Fibroblast of skin of right quadriceps (primary cell): ENCODE measurements at places on chromosomes 6 and 20.
A peak's percentile ranks its signal among the peaks of the same experiment; 100 is the strongest.

DNA sequence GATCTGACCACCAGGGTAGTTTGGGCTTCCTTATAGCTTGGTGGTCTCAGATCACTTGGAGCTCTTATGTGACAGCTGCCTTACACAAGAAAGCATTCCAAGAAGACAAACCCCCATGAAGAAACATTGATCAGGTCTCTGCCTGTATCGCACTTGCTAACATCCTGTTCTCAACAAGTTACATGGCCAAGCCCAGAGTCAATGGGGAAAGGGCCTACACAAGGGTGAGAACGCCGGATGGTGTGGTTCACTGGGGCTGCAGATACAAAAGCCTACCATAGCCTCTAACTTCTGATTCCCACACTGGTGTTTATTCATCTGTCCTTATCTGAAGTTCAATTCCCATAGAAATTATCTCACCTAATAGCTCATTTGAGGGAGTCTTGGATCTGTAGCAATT is 235.5 kb downstream of the SYNDIG1 start:
- no peak for DNase-seq

- peak; percentile 71 for DNase-seq
These were observed 10.1 kb downstream of the IL17F start for GRCh38 chr6:52233975-52234823.

DNA sequence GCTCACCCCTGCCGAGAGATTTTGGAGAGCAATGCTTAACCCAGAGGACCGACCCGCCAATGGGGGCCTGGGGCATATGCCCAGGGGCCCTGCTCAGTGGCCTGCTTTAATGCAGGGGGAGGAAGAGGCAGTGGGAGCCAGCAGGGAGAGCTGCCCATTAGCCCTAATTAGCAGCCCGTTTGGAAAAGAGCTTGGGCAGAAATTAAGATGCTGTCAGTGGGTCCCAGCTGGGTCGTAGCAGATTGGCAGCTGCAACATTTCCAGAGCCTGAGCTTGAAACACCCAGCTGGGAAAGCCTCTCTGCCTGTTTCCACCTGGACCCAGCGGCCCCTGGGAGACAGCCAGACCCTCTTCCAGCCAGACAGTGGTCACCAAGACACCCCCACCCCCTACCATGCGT is 39.5 kb downstream of the CD40 start:
- no peak for DNase-seq

- no peak for DNase-seq
These were observed 27.5 kb downstream of the DAAM2 start for GRCh38 chr6:39819676-39820075.

DNA sequence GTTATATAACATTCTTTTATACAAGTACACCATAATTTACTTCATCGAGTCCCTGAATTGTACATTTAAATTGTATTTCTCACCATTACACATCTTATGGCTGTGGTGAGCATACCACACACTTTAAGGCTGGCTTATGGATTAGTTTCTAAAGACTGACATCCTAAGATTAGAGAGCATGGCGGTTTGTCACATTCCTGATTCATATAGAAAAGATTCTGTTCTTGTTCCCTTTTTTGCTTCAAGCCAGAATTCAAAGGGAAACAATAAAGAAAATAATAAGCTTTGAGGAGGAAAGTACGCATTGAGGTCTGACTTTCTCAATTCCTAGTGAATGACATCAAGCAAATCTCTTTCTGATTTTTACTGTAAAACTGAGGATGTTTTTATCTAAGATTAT is 2.5 kb downstream of the BTN1A1 start:
- no peak for DNase-seq

DNA sequence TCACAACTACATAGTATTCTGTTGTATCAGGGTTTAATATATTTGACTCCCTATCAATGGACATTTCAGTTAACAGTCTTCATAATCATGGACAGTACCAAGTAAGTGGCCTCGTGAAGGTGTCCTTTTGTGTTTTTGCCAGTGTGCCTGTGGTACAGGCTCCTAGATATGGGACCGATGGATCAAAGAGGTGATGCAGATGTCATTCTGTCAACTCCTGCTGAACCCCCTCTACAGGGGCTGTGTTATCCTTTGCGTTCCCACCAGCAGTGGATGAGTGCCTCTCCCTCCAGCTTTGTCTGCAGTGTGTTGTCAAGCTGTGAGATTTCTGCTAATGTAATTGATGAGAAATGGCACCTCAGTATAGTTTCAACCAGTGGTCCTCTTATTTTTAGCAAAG is 210.7 kb downstream of the QKI start:
- DNase-seq, result no peak

GRCh38 chr6:113495521-113495920 is 361.6 kb upstream of the MARCKS start:
- peak; percentile 88 for DNase-seq

GRCh38 chr20:46112430-46113112 is 5.5 kb upstream of the CD40 start:
- no peak for DNase-seq

GRCh38 chr6:148364056-148364824 is 21.6 kb downstream of the SASH1 start:
- peak; percentile 84 for DNase-seq

- peak; percentile 42 for DNase-seq
These were observed 19.1 kb upstream of the FBXO9 start for GRCh38 chr6:53045891-53046673.

DNA sequence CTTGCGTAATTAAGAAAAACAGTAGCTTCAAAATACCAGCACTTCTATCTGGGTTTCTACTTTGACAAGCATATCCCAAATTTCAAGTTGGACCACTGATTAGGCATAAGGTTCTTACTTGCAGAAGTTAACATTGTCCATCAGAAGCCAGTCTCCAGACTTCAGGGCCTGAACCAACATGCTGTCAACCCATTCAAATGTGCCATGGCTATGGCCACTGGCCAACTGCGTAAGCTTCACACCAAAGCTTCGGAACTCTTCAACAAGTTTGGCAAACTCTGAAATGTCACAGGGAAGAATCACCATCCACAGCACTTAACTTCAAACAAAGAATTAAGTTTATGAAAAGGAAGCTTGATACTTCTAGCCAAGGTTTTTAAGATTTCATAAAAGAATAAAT is 78.0 kb upstream of the LYRM2 start:
- DNase-seq, result no peak

- DNase-seq, result no peak
These were observed 63.3 kb upstream of the BLCAP start for GRCh38 chr20:37590938-37591490.

GRCh38 chr6:82865461-82865860 is 200.2 kb downstream of the UBE3D start:
- no peak for DNase-seq

GRCh38 chr20:62792940-62793756 is 3.1 kb upstream of the MRGBP start:
- no peak for DNase-seq

- peak; percentile 71 for DNase-seq
These were observed 10.6 kb downstream of the RAET1E start for GRCh38 chr6:149887343-149887742.

DNA sequence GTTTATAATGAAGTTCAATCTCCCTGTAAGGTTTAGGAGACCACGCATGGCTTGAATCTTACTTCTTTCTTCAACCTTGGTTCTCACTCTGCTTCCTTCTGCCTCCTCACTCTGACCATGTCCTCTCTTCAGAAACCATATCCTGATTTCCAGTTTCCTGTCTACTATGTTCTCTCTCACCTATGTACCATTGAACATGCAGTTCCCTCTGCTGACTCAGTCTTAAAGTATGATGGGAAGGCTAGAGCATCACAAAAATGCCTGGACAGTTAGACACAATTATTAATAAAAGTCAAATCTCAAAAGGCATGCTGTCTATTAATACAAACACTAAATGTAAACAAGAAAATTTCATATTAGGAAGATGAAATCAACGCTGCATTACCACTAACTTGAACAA is 151.6 kb downstream of the PRKN start:
- no peak for DNase-seq

DNA sequence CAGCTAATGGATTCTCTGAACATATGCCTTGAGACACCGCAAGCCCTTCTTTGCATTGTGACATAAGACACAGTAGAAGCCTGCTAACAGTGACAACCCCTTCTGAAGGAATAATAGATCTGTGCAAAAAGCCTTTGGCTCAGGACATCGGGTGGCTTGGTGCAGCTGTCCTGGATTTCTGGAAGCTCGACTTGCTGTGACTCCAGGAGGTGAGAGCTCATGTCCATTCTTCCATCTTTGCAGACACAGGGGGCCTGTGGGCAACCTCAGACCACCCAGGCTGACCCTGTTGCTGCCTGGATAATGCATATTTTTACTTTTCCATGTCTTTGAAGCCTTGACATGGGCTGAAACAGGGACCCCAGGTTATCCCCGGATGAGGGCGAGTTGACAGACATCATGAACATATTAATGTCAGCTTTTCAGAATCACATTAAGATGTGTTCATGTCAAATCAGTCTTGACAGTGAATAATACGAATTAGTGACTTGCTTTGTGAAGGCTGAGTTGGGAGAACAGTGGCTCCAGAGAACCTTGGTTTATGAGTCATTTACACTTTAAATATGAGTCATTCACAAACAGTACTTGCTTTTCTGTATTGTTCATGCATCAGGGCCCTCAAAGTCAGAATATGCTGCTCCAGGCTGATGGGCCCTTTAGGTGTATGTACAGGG is 66.8 kb upstream of the IYD start:
- DNase-seq, result peak; percentile 75

DNA sequence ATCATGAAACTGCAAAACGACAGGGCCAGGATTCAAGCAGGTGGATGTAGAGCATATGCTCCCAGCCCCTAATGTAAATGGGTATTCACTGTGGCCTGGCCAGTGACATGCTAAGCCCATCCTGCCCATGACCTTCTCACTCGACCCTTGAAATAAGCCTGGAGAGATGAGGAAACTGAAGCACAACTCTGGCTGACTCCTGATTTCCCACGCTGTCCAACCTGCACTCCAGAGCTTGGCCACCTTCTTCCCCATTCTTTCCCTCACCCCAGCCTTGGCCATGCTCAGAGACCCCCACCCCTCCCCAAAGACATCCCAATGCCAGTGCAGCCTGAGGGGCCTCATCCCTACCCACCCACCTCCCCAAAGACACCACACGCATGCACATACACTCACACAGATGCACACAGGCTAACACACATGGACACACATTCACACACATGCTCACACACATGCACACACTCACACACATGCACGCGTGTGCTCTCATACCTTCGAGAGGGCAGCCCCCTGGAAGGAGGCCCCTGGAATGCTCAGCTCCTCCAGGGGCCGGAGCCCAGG is 12.4 kb downstream of the TFEB start:
- DNase-seq, result no peak

DNA sequence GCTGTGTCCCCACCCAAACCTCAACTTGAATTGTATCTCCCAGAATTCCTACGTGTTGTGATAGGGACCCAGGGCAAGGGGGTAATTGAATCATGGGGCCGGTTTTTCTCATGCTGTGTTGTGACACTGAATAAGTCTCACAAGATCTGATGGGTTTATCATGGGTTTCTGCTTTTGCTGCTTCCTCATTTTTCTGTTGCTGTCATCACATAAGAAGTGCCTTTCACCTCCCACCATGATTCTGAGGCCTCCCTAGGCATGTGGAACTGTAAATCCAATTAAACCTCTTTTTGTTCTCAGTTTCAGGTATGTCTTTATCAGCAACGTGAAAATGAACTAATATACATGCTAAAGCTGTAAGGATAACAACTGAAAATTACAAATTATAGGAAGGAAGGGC is 88.3 kb downstream of the CDYL start:
- DNase-seq, result no peak

GRCh38 chr6:127812985-127813698 is 87.7 kb downstream of the THEMIS start:
- DNase-seq, result no peak

- no peak for DNase-seq
These were observed 146.4 kb downstream of the SLC22A3 start for GRCh38 chr6:160494576-160494975.

DNA sequence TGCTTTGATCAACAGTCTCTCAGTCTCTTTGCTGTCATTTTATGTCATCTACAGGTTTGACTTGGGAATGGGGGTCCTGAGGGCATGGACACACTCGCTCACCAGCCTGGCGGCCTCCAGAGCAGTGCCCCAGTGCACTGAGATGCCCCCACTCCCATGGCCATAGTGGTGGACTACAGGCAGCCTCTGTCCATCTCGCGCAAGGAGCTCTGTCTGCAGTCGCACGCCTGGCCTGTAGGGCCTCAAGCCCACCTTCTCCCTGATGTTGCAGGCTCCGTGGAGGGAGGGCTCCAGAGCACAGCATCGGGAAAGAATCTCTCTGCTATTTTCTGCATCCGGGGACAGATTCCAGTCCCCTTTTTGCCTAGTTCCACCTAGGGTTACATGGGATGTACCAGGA is 22.6 kb downstream of the DDO start:
- DNase-seq, result no peak

DNA sequence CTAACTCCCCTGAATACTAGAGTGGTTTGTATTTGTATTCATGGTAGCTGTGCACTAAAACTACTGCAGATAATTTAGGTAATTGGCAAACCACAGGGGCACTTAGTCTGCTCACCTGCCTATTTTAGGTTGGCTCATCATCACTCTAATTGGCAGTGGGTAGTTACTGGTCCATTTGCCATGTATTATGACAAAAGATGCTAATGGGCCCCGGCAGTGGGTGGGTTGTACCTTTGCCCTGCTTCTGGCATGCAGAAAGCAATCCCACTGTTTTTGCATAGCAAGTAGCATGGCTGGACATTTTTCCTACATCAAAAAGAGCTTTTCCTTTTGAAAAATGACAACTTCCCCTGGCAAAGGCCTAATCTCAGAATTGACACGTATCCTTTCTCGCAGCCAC is 741.4 kb upstream of the MAP3K7 start:
- DNase-seq, result no peak

GRCh38 chr6:9481292-9482029 is 933.4 kb downstream of the TFAP2A start:
- no peak for DNase-seq

GRCh38 chr6:77650098-77650663 is 2.7 kb upstream of the MEI4 start:
- DNase-seq, result no peak

GRCh38 chr6:143621876-143622605 is 55.7 kb upstream of the PHACTR2 start:
- peak; percentile 54 for DNase-seq

- DNase-seq, result no peak
These were observed 832.2 kb downstream of the EYS start for GRCh38 chr6:64874776-64875175.

DNA sequence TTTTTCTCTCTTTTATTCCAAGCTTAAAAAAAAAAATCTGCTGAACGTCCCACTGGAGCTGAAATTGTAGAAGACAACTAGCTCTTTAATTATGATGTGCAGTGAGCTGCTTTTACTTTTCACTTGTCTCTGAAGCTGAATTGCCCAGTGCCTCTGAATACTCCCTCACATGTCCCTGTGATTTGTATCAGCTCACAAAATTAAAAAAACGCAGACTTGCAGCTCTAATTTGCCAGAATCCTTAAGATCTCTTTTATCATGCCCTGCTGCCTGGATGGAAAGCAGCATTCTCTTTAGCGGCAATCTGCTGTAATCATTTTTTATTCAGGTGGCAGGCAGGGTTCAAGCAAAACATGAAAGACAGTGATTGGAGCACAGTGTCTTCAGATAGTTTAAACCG is 443.8 kb upstream of the SPTLC3 start:
- no peak for DNase-seq
